A549 (cell line): ENCODE measurements at places on chromosomes 4 and X. TPM values are rescaled to one million over a fixed set of nuclear protein-coding genes. Genes with fewer than 3 reads are reported as not detected.

The PAGE2B gene
- polyA plus RNA-seq = not detected in 3 replicates

The SMIM43 gene
- polyA plus RNA-seq = 0.38 to 0.45 TPM (median 0.41 TPM) in 3 replicates

The ZNF185 gene
- polyA plus RNA-seq = 4.9 to 5.2 TPM (median 5.0 TPM) in 3 replicates

The IGSF1 gene
- polyA plus RNA-seq = 0.50 to 0.68 TPM (median 0.54 TPM) in 3 replicates

GRCh38 chr4:133513901-133514300 lies 364.8 kb downstream of the PCDH10 start:
- DNase-seq = no peak

DNA sequence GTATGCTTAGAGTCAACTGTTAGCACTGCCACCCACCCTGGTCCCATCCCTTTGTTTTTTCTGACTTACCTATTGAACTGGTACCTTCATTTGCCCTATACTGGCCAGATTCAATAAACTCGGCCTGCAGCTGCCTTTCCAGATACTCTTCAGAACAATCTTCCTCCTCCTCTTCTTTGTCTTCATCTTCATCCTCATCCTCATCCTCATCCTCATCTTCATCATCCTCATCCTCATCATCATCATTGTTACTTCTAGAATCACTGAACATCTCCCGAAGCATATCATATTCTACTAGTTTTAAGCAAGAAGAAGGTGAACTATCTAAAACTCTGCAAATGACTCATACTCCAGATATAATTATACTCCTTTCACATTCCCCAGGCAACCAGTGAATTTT lies 14.9 kb downstream of the TAF7L start:
- DNase-seq = no peak

- DNase-seq = no peak
Measured at GRCh38 chr4:105591573-105591972, 39.2 kb downstream of the ARHGEF38 start.

DNA sequence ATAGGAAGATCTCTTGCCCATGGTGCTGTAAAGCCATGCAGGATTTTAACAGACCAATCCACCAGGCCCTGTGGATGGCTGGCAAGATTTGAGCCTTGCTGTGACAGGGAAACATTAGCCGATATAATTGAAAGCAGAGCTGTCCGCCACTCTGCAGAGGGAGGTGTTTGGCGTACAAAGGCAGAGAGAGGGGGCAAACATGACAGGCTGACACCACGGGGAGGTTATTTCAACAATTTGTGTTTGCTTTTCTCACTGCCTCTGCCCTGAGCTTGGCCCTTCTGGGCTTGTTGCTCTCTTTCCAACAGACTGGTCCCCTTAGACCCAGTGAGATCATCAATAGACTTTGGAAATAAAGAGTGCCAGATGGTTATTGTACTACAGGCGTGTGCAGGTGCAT lies 59.4 kb downstream of the CLNK start:
- no peak for DNase-seq

GRCh38 chr4:28435314-28435713 lies 1574.7 kb downstream of the STIM2 start:
- DNase-seq = no peak

GRCh38 chrX:78957049-78957767 lies 12.0 kb downstream of the P2RY10 start:
- no peak for DNase-seq

DNA sequence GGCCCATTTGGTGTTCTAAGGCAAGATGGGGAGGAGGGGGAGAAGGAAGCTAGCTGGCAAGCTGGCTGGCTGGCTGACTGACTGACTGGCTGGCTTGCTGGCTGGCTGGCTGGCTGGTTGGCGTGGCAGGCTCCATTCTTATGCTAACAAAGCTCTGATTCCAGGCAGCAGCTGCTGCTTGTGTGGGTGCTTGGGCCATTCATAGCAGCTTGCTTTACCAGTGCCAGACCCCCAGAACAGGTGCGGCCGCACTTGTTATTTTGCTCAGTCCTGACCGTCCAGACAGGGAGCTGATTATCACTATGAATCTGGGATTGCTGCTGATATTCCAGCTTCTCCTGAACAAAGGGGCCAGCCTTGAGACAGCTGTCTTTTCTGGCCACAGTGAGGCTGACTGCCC lies 131.2 kb upstream of the PAK3 start:
- no peak for DNase-seq

DNA sequence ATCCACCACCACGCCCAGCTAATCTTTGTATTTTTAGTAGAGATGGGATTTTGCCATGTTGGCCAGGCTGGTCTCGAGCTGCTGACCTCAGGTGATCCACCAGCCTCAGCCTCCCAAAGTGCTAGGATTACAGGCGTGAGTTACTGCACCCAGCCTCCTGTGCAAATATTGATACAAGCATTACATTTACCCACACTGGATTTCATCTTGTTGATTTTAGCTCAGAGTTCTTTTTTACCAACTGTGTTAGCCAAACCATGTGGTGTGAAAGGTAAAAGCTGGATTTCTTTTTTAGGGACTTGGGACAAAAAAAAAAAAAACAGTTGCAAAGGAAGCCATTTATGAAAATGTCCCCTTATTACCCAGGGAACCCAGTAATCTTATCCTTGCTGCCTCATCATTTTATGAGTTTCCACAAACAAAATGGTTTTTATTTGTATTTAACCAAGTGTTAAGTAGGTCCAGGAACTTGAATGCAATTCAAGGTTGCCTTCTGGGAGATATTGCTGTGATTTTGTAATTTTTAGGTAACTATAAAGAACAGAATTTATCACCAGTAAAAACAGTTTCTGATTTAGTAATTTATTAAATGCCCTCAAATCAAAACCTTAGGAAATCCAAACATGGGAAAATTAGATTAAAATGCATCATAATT lies 202.5 kb downstream of the PALLD start:
- DNase-seq = no peak

DNA sequence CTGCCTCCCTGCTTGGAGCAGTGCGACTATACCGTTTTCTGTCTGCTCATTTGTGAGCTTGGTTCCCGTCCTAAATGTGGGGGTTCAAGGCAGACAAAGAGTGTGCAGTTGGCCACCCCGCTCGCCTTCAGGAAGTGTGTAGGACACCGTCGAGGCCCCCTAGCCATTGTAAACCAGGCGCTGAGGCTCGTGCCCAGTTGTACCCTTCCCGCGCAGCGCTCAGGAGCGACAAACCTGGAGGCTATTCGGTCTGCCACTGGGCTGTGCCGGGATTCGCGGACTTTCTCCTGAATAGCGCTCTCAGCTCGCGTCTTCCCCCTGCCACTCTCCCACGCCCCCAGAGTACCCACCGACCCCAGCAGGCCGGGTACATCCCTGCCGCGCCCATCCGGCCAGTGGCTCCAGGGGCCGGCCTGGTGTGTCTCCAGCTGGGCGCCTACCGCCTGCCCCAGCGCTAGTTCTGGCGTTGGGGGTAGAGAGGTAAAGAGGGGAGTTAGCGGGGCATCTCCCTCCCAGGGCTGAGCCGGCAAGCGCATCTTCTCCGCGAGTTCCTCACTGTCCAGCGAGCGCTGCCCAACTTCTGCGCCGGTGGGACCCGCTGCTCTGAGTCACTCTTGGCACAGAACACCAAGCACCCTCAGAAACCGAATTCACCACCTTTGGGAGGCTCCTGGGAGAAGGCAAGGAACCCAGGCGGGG lies 880 bp upstream of the LONRF3 start:
- no peak for DNase-seq
